ENCODE measurements at places on chromosomes 2 and 18. TPM values are rescaled to one million over a fixed set of nuclear protein-coding genes. Genes with fewer than 3 reads are reported as not detected.

The PLCL1 gene
- 0.83 TPM for total RNA-seq

The SERPINB11 gene
- not detected for total RNA-seq

The SP140 gene
- 0.33 TPM for total RNA-seq

The PTPRM gene
- 42.9 TPM for total RNA-seq

The ZNF385B gene
- total RNA-seq = not detected

The EGR4 gene
- total RNA-seq = under 0.01 TPM

The ITGA4 gene
- total RNA-seq = 57.5 TPM

The SLC40A1 gene
- 97.4 TPM for total RNA-seq

The OXER1 gene
- total RNA-seq = 0.26 TPM

The COBLL1 gene
- total RNA-seq = 5.1 TPM

The SPHKAP gene
- total RNA-seq = not detected

The KCNG2 gene
- 6.4 TPM for total RNA-seq

DNA sequence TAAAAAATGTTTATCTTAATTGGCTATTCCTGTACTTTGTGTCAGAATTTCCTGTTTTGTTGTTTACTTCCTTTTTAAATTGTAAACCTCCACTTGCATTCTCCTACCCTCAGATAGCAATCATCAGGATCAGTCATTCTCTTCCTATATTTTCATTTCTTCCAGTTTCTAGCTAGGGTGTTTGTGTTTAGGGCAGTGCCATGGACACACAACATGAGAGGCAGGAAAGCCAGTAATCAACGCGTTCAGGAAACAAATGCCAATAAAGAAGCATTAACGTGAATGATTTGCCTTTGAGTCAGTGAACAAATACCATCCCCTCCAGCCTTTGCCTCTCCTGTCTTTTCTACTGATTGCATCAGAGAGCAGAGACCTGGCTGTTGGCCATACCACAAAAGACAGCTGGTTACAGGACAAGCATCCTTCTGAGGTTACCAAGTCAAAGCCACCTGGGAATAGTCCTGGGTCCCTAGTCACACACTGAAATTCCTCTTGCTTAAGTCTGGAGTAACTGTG, 56.7 kb upstream of the FHL2 start:
- peak; percentile 98 for DNase-seq

GRCh38 chr2:195162194-195162593, 494.8 kb upstream of the SLC39A10 start:
- no peak for DNase-seq

- no peak for DNase-seq
These were observed 59.0 kb upstream of the ODC1 start for GRCh38 chr2:10507106-10507505.

DNA sequence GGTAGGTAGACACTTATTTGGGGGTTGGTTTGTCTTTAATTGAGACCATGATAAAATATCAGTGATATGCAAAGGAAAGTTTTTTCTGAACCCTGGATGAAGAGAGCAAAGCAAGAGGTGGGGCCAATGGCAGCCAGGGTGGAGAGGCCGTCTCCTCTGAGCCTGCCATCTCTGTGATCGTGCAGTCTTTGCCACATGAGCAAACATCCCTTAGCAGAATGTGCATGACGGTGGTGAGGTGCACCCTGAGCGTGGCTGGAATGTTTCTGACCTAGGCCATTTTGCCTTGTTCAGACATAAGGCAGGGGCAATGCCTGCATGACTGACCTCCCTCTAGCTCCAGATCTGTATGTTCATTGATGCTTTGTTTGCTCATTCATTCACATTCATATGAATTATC, 6.0 kb downstream of the NCK2 start:
- no peak for DNase-seq

GRCh38 chr2:238510911-238511613, 84.3 kb downstream of the ASB1 start:
- DNase-seq = no peak

- DNase-seq = peak; percentile 54
These were observed 800.1 kb downstream of the SATB2 start for GRCh38 chr2:198657512-198658121.

- DNase-seq = no peak
These were observed 141.4 kb downstream of the ZEB2 start for GRCh38 chr2:144378551-144378950.

DNA sequence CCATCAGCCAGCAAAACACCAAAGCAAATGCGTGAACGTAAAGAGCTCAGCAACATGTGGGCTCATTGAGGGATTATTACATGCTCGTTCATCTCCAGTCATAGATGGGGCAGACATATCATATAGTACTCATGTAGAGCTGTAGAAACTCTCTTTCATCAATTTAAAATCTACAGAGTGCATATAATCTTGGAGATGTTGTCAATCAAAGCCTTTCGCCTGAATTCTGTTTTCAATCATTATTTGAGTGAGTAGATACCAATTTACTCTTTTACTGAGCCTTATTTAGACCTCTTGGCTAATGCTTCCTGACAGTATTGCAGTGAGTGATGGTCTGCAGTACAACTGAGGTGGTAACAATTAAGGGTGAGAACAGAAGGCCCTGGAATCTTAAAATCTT, 7.0 kb downstream of the RIT2 start:
- DNase-seq = no peak

DNA sequence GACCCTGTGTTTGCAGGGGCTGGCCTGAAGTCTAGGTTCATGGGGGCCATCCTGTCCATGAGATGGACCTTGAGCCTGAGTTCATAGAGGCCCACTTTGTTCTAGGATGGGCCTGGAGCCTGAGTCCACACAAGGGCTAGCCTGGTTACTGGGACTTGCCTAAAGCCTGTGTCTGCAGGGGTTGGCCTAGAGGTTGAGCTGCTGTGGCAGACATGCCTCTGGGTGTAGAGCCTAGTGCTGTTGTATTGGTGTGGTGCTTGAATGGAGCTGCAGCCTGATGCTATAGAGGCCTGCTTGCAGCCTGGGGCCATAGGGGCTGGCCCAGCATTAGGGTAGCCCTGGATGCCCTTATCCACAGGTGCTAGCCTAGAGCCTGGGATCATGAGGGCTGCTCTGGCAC, 23.9 kb upstream of the RASGRP3 start:
- DNase-seq = no peak

DNA sequence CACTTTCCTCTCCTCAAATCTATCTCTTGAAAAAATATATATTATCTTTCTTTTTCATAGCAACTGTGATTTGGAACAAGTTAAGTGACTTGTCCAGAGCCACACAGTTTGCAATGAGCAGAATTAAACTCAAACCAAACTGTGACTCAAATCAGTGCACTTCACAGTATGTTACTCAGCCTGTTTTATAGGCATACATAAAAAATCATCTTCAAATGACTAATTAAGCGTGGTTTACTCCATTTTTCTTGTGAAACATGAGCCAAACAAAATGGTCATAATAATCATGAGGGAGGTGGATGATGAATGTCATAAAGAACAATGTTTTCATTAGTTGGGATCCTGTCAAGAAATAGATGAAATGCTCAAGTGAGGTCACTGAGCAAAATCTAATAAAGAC, 6.1 kb upstream of the CCDC178 start:
- DNase-seq = no peak

GRCh38 chr2:120656273-120656950, 79.3 kb upstream of the GLI2 start:
- peak; percentile 63 for DNase-seq

GRCh38 chr2:63796366-63796765, 45.3 kb upstream of the UGP2 start:
- DNase-seq = no peak

- DNase-seq = peak; percentile 56
These were observed 118.2 kb downstream of the SPTBN1 start for GRCh38 chr2:54574107-54574859.

- no peak for DNase-seq
These were observed 52.3 kb downstream of the IRS1 start for GRCh38 chr2:226747288-226747687.

- no peak for DNase-seq
These were observed 80.5 kb downstream of the DTNB start for GRCh38 chr2:25592766-25593292.

DNA sequence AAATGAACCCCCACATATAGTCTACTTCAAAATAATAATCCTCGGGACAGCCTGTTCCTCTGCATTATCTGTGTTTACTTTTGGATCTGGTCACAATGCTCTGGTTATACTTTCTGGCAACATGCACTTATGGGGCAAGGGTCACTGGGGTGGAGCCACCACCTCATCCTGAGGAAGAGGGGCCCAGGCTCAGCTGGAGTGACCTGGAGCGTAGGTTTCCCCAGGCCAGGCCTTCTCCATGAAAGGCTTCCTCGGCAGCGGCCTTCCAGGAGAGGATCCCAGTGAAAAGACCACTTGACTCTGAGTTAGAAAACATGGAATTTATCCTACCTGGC, 237.4 kb downstream of the SETBP1 start:
- no peak for DNase-seq

- DNase-seq = peak; percentile 80
These were observed 108.3 kb downstream of the PIEZO2 start for GRCh38 chr18:11040823-11041656.

DNA sequence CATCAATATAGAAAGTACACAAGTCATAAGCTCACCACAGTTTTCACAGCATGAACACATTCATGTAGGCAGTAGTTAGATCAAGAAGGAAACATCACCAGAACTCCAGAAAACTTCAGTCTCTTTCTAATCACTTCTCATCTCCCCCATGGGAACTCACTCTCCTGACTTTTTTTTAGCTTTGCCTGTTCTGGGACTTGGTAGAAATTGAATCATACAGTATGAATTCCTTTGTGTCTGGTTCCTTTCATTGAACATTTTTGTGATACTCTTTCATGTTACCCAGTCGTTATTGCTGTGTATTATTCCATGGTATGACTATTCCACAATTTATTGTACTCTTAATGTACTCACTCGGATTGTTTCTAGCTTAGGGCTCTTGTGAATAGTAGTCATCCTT, 160.2 kb downstream of the TAF4B start:
- peak; percentile 35 for DNase-seq

GRCh38 chr2:188293601-188294351, 2.1 kb downstream of the GULP1 start:
- DNase-seq = peak; percentile 88

DNA sequence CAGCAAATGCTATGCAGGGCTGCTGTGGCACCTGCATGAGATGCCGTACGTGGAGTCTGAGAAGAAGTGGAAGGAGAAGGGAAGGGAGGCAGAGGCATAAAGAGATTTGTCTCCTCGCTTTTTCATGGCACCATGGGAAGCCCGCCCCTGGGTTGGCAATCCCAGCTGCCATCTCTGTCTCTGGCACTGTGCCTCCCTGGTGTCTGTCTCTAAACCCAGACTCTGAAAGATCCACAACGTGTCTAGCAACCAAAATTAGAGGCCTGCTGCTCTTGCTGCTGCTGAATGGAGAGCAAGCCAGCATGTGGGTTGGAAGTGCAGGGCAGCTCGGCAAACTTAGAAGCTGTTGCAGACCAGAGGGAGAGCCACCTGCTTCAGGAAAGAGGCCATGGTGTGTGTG, 53.1 kb downstream of the INO80C start:
- DNase-seq = no peak

All from fibroblast of lung (primary cell).